ENCODE measurements at places on chromosomes 6 and 20.
A peak's percentile ranks its signal among the peaks of the same experiment; 100 is the strongest.

DNA sequence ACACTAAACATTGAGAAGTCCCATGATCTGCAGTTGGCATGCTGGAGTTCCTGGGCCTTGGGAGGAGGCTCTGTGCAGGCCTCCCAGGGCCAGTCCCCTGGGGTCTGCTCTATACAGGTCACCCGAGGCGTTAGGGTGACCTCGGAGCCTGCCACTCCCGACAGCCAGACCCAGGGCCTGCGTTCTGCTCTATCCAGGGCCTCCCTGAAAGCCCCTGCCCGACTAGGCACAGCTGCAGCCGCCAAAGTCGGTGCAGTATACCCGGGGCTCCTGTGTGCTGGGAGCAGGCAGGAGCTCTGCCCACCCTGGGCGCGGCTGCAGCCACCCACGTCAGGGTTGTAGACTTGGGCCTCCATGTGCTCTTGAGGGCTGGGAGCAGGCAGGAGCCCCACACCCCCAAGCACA is 6.3 kb upstream of the OR14J1 start:
- no peak for DNase-seq

DNA sequence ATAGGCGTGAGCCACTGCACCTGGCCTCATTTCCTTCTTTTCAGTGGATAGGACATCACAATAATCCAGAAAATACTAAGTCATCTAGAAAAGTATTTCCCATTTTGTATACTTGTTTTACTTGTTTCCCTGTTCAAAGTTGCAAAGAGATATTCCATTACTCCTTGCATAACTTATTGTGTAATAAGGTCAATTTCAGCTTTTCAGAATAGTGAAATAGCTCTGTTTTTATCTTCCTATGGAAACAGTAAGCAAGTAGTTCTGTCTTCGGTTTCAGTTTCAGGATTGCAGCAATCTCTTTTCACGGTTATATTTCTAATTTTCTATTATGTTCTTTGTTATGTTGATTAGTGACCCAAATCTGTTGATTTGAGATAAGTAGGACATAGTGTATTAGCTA is 6.0 kb downstream of the STX11 start:
- peak; percentile 95 for DNase-seq

GRCh38 chr6:165200178-165200577 is 109.2 kb downstream of the C6orf118 start:
- DNase-seq: no peak

DNA sequence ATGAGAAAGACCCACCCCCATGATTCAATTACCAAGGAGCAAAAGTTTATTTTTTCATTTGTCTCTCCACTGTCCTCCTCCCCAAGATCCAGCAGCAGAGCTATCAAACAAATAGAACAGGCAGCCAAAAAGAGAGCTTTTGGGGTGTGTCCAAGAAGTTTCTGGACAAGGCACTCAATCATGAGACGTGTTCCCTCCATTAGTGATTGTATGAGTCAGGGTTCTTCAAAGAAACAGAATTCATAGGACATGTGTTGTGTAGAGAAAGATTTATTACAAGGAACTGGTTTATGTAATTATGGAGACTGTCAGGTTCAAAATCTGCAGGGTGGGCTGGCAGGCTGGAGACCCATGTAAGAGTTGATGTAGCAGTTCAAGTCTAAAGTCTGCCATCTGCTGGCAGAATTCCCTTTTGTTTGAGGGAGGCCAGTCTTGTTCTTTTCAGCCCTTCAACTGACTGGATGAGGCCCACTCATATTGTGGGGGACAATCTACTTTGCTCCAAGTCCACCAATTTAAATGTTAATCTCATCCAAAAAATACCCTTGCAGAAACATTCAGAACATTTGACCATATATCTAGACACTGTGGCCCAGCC is 248.1 kb upstream of the OPRM1 start:
- DNase-seq: no peak

DNA sequence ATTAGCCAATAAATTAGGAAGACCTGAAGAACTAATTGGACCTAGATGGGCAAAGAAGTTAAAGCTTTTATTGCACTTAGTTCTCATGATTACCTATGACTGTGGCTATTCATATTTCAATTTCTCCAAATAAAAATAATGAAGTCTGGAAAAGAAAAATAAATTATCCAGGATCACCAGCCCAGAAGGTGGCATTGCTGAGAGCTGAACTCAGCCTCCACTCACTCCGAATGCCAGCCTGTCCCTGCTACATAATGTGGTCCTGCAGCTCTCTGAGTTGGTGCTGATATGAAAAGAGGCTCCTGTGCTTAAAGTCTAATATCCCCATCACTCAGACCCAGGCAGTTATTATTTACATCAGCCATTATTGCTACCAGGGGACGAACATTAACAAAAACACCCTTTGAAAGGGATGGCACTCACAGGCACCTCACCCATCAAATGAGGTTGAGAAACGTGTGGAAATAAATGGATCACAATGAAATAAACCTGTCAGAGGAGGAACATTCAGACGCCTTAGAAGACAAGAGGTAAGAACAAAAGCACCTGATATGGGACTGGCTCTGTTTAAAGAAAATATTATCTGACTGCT is 649.7 kb upstream of the CHD6 start:
- no peak for DNase-seq

DNA sequence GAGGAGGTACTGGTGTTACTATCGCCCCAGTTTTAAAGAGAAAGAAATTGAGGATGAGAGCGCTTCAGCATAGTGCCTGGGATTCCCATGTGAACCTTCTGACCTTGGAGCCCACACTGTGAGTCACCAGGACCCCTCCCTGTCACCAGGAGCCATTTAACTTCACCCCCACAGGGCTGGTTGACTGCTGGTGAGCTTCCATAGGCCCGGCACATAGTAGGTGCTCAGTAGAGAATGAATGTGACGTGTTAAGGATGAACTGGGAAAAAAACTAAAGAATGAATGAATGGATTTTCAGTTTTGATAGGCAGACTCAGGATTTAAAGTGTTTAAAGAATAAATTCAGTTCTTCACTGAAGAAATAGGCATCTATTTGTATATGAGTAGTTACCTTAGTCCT is 53.3 kb upstream of the KIF25 start:
- no peak for DNase-seq

- DNase-seq: no peak
Observed at GRCh38 chr6:150766201-150766997, 99.1 kb upstream of the MTHFD1L start.

DNA sequence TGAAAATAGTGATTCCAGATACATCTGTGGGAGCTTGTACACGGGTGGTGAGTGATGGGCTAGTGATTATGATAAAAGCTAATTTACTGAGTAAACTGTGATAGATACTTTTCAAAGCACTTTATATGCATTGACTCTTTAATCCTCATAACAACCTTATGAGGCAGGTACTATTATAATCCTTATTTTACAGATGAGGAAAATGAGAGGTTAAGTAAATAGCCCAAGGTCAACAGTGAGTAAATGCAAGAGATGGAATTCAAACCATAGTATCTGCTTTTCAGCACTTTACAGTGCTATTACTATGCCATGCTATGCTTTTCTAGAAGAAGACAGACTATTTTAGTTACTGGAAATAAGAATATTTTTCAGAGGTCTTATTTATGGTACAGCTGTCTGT is 320.9 kb upstream of the CITED2 start:
- DNase-seq: no peak

- DNase-seq: peak; percentile 52
Observed at GRCh38 chr20:34834459-34834893, 9.0 kb upstream of the NCOA6 start.

- no peak for DNase-seq
Observed at GRCh38 chr20:49663112-49663511, 50.6 kb downstream of the B4GALT5 start.

GRCh38 chr20:51628533-51629398 is 86.2 kb upstream of the NFATC2 start:
- DNase-seq: peak; percentile 81
